ENCODE measurements at places on chromosomes 5 and 9. TPM values are rescaled to one million over a fixed set of nuclear protein-coding genes. Genes with fewer than 3 reads are reported as not detected.

DNA sequence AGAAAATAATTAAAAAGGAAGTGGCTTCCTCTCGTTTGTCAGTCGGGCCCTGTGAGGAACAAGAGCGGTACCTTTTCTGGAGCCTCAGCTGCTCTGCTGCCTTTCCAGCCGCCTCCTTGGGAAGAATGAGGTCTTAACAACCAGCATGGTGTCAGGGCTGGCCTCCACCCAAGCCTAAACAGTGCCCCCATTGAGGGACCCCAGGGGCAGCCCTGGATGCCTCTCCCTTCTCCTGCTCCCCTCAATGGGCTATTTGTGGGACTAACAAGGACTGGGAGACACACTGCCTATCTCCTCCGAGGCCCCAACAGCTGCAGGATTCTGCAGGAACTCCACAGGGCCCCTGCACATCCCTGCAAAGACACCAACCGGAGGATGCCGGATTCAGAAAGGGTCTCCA lies 155.4 kb upstream of the MAP3K1 start:
- DNase-seq = no peak

The EXOSC2 gene
- 22.1 TPM for total RNA-seq

The GOLGA2 gene
- 137 TPM for total RNA-seq

GRCh38 chr5:161546470-161547301 lies at the start of gene GABRB2:
Gene GABRB2, minus strand, starts transcription at chr5:161546725. Its CDS starts 82 bp downstream, at chr5:161546643.
- peak; percentile 91 for DNase-seq

The PCDHGB3 gene
- 6.2 TPM for total RNA-seq

DNA sequence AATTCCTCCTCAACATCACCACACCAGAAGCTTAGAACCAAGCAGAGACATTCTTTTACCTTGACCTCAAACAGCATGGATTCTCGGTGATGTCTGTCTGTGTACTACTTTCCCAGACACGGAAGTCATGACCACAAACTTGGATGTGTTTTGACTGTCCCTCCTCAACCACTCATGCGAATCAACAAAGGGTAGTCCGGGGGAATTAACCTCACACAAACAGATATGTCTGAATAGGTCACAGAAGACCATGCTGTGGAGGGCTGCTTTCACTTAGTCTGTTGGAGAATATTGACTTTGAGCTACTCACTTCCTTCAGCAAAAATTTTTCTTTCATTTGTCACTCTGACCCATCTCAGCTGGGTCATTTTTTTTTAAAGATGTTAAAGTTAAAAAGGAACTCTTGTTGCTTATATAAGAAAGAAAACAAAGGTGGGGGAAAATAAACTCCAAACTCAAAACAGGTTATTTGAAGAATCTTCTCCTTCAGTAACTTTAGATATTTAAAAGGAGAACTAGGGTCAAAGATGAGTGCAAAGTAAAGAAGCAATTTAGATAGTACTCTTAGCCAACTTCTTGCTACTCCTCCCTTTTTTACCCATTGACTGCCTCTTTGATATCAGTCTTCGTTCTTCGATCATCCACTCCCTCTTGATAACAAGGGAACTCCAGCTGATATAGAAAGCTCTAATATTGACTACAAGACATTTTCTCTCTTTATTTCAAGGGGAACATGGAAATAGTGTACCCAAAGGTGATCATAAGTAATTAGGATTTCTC lies 343.4 kb upstream of the CDH6 start:
- no peak for DNase-seq
